ENCODE measurements at places on chromosomes 1 and 21.

GRCh38 chr21:36791695-36792470, 93.0 kb downstream of the SIM2 start:
- no peak for DNase-seq

DNA sequence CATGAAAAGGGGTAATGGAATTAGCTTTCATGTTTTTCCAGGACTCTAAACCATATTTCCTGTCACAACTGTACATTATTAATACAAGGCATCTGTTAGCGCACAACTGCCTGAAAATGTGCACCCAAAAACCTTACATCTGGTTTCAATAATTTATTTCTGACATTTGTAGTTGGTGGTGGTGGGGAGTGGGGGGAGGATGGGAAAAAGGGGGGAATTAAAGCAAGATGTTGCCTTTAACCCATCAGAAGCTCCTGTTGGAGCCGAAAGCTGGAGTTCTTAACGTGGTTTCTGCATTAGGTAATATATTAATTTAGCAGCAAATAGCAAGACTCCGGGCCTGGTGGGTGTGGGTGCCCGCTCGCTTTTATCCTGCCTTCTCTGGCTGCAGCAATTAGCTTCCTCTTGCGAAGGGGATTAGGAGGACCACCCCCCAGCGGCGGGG, 36.9 kb upstream of the HHAT start:
- no peak for DNase-seq

- no peak for DNase-seq
These were observed 130.4 kb upstream of the ADGRL2 start for GRCh38 chr1:81670286-81670685.

GRCh38 chr1:7784492-7785071, 491 bp downstream of the PER3 start:
- DNase-seq = no peak

DNA sequence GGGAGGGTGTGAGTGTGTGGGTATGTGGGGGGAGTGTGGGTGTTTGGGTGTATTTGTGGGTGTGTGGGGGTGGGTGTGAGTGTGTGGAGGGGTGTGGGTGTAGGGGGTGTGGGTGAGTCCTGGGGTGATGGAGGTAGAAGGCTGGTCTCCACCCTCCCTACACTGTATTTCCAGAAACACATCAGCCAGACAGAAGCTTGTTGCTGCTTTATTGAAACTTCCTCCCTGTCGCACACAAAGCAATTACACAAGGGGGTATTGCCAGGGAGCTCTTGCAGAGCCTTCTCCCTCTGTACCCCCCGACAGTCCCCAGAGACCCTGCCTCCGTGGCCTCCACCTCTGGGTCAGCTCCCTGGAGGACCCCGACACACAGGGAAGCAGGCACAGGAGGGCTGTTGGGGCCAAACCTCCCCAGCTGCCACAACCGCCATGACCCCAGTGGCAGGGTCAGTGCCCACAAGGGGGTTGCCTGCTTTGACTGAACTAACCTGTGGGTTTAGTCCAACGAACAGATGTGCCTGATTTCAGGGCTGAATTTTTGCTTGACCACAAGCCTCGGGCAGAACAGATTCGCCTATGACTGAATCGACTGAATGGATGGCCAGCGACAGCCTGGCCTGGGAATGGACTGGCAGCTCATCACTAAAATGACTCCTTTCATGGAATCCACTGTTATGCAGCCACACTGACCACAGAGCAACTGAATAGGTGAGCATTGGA, 9.1 kb upstream of the MATN1 start:
- no peak for DNase-seq

- DNase-seq = no peak
These were observed 671.7 kb upstream of the PTBP2 start for GRCh38 chr1:96049759-96050409.

GRCh38 chr1:115183721-115184259, 94.5 kb upstream of the TSPAN2 start:
- DNase-seq = no peak

DNA sequence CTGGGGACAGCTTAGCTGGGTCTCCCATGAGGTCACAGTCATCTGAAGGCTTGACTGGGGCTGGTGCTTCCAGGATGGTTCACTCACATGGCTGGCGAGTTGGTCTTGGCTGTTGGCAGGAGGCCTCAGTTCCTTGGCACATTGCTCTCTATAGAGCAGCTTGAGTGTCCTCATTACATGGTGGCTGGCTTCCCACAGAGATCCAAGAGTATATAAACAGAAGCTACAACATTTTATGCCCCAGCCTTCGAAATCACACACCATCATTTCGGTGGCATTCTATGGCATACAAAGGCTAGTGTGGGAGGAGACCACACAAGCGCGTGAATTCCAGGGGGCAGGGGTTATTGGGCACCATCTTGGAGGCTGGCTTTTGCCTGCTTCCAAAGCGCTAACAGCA, 63.0 kb downstream of the ALPL start:
- no peak for DNase-seq

DNA sequence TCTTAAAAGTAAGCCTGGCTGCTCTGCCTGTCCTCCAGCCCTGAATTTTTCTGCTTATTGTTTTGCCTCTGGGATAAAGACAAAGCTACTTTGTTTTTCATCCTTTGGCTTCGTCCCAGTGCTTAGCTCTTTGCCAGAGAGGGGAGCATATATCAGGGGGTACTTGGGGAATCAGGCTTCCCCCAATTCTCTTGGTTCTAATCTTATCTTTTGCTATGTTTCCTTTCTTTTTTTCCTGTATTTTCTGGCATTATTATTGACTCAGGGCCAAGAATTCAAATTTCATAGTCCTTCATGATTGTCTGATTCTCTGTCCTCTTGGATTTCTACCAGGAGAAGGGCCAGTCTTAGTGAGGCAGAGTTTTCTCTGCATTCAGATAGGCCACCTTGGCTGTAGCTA, 51.2 kb downstream of the GIPC2 start:
- DNase-seq = no peak

- no peak for DNase-seq
These were observed 2082.6 kb downstream of the MRPL39 start for GRCh38 chr21:23524685-23525084.

- DNase-seq = no peak
These were observed 142.1 kb upstream of the WNT4 start for GRCh38 chr1:22284906-22285548.

- DNase-seq = no peak
These were observed 182.1 kb downstream of the MRPL39 start for GRCh38 chr21:25425156-25425555.

GRCh38 chr1:201750934-201751333, 78.0 kb upstream of the IPO9 start:
- DNase-seq = no peak

GRCh38 chr1:203142684-203143408, 15.3 kb downstream of the ADORA1 start:
- DNase-seq = no peak

DNA sequence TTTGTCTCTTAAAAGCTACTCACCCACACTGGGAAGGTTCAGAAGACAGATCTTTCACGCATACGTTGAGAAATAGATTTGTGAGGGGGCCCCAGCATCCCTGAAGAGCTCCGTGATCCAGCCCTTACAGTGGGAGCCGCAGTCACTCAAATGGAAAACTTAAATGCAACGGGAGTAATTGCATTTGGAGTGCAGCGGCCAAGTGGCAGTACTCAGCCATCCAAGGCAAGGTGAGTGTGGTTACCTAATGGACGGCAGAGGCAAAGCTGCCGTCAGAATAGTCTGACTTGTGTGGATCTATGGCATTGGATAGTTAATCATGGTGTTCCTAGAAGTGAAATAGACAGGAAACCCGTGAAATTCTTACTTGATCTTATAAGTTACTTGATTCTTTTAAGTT, 5.1 kb downstream of the SPSB1 start:
- DNase-seq = no peak

DNA sequence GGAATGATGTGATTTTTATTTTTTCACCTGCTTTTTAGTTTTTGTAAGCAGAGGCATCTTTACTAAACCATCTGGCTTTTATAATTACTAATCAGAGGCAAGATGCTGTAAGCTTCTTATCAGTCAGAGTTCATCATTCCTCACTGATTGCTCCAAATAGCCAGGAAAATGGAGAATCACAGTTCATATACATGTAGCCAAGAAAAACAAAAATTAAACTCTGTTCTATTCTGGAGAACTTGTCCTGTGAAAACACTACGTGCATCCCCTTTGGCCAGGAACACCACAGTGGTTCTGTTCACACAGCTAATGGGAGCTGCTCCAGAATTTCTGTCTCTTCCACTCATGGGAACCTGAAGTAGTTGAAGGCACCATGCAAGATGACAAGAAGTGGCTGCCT, 725.5 kb upstream of the CHRM3 start:
- no peak for DNase-seq

- no peak for DNase-seq
These were observed 35.5 kb upstream of the ATP6V1G3 start for GRCh38 chr1:198575798-198576641.

DNA sequence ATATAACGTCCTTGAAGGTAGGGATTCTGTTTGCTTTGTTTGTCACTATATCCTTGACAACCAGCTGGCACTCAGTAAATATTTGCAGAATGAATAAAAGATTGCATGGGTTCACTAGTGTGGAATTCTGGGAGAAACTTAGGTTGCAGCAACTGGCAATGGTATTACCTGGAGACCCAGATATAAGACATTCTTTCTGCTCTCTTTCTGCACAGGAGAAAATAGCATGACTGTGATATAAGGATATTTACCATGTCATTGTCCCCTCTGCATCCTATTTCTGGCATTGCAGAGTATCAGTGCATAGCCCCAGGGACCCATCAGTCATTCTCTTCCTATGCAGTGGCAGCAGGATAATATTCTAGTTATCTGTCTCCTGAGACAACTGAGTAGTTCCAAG, 308.9 kb upstream of the LRRC7 start:
- DNase-seq = no peak

- no peak for DNase-seq
These were observed 870 bp downstream of the FBXO28 start for GRCh38 chr1:224114787-224115175.

GRCh38 chr1:36609241-36610027, 126.7 kb upstream of the CSF3R start:
- no peak for DNase-seq

DNA sequence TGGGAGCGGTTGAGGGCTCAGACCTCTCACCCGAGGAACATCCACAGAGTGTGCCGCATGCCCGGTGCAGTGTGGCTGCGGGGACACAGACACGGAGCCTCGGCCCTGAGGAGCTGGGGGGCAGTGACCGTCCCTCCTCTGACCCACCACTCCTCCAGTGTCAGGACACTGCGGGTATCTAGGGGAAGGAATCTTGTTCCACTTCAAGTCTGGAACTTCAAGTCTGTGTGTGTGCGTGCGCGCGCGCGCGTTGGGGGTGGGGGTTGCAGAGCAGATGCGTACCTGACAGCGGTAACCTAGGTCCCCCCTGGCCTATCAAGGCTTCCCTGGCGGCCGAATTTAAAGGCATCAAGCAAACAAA, 17.3 kb downstream of the PCSK9 start:
- DNase-seq = no peak

GRCh38 chr21:33901412-33902288, 14.0 kb downstream of the ATP5PO start:
- DNase-seq = no peak

GRCh38 chr1:26771285-26771642, 16.5 kb upstream of the PIGV start:
- DNase-seq = no peak

DNA sequence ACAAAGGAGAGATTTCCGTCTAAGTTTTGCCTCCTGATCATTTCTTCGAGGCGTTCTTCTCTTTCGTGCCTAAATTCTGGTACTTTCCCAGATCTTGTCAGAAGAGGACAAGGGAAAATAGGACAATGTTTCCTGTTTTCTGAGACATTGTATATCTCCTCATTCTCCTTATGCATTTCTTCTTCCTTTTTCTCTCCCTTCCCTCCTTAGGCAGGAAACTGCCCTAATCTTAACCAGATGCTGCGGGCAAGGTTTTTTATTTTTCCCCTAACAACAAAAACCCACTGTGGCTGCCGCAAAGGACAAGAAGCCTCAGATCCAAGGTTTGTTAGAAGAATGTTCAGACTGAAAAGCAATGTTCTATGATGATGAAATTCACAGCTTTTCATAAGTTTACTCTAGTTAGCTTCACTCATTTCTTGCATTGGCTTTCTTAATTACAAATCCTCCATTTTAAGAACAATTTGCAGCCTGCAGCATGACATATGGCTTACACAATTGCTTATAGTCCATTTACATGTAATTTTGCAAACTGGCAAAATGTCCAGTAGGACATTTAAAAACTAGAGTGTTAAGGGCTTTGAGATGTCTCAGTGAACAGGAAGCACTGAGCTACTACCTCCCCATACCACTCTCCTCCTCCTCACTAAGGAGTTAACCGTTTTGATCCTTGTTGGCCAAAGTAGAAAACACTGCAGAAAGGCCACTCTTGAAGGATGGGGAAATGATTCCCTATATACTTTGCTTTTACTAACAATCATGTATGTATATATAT, 624 bp downstream of the CTSK start:
- no peak for DNase-seq

- no peak for DNase-seq
These were observed 131.2 kb upstream of the UBE2U start for GRCh38 chr1:64072089-64072793.

DNA sequence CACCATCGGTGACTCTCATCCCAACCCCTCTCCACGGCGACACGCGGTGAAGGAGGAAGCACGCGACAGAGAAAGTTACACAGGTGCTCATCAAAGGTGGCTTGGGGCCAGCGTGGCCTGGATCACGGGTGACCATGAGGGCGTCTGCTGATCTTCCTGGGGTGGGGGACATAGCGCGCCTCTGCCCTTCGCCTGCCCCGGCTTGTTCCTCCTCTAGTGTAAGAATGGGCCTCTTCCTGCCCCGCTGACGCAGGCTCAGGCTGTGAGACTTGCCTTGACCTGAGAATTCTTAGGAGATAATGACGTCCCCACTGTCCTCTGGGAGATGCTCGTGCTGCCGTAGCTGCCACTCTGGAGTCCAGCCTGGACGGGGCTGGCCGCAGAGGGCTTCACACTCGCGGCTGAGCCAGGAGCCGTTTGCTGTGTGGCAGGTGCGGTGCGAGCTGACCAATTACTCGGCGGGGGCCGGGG, 39.0 kb upstream of the TMEM52 start:
- DNase-seq = no peak

- no peak for DNase-seq
These were observed 201.8 kb downstream of the DYRK1A start for GRCh38 chr21:37568415-37568814.

DNA sequence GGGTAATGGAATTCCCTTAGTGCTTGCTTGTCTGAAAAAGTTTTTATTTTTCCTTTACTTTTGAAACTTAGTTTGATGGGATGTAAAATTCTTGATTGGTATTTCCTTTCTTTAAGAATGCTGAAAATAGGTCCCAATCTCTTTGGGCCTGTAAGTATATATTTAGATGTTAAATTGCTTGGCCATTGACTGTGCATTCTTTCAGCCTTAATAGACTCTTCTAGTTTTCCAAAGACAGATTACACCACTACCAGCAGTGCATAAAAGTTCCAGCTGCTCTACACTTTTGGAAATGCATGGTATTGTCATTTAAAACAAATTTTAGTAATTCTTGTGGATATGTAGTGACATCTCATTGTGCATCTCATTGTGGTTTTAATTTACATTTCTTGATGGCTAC, 464.8 kb upstream of the USP24 start:
- no peak for DNase-seq

GRCh38 chr1:211699059-211699458, 23.6 kb upstream of the NEK2 start:
- DNase-seq = no peak

All from stimulated activated CD8-positive, alpha-beta memory T cell treated with anti-CD3 and anti-CD28 coated beads, Interleukin-12 subunit alpha, Interleukin-12 subunit beta, amount 100 ng/mL, for 1 hour (primary cell).